ENCODE measurements at places on chromosomes 6 and 20.
A peak's percentile ranks its signal among the peaks of the same experiment; 100 is the strongest.

GRCh38 chr6:130140084-130140483 is 82.7 kb downstream of the SAMD3 start:
- no peak for DNase-seq

GRCh38 chr6:159042003-159042825 is 2.6 kb downstream of the TAGAP start:
- DNase-seq, result peak; percentile 46

GRCh38 chr6:45895569-45895968 is 120.1 kb downstream of the CLIC5 start:
- no peak for DNase-seq

DNA sequence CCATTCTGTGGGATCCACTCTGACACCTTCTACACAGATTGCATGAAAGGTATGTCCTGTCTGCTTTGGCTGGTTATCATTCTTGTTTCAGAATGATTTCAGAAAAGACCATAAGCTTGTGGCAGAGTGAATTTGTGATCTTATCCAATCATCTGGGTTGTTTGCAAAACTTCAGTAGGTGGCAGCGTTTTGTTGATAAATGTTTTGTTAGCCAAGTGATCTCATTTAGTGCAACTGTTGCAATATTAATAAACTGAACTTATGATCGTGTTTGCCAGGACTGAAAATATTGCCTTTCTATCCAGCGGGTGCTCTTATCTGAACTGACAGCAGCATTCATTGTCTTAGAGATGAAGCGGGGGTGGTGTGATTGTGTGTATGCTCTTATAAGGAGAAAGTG is 613.2 kb upstream of the NOX3 start:
- DNase-seq, result no peak

DNA sequence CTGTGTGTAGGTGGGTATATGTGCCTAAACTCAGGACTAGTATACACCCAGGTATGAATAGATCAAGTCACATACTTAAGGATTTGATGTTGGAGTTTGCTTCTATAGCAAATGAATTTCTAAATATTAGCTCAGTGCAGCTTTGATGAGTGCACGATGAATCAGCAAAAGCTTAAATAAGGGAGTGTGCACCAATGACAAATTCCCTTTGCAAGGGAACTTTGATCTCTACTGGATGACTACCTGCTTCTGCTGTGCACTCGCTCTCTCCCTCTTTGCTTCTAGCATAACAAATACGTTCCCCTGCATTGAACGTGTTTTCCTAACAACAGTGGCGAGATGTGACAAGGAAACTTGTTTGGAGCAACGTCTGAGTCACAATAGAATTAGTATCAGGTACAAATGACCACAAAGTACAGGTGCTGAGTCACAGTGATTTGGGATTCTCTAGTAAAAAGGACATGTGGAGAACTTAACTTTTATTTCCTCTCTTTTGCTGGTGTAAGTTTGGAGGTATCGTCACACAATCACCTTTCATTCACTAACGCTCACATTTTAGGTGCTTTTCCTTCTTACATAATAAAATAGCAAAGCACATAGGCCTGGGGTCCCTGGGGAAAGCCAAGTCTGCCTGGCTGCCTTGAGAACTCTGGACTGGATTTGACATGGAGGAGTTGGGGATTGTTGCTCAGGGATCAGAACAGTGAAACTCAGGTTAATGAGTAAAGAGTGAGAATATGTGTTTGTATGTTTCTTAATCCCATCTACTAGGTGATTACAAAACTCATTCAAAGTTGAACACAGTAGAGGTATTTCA is 49.7 kb downstream of the KLHL31 start:
- no peak for DNase-seq

GRCh38 chr6:116328528-116328903 is 42.2 kb upstream of the DSE start:
- no peak for DNase-seq

- DNase-seq, result no peak
Measured at GRCh38 chr6:167056370-167056769, 57.2 kb downstream of the CEP43 start.

DNA sequence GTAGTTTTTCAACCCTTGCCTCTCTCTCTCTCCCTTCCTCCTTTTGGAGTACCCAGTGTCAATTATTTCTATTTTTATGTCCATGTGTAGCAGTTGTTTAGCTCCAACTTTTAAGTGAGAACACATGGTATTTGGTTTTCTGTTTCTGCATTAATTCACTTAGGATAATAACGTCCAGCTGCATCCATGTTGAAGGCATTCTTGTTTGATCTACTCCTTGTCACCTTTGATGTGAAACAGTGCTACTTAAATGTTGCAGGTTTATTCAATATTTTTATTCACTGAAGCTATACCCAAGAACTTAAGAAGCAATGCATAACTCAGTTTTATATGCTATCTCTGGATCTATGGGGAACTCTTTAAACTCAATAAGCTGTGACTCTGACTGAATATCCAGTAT is 465.2 kb upstream of the ADGRB3 start:
- no peak for DNase-seq

DNA sequence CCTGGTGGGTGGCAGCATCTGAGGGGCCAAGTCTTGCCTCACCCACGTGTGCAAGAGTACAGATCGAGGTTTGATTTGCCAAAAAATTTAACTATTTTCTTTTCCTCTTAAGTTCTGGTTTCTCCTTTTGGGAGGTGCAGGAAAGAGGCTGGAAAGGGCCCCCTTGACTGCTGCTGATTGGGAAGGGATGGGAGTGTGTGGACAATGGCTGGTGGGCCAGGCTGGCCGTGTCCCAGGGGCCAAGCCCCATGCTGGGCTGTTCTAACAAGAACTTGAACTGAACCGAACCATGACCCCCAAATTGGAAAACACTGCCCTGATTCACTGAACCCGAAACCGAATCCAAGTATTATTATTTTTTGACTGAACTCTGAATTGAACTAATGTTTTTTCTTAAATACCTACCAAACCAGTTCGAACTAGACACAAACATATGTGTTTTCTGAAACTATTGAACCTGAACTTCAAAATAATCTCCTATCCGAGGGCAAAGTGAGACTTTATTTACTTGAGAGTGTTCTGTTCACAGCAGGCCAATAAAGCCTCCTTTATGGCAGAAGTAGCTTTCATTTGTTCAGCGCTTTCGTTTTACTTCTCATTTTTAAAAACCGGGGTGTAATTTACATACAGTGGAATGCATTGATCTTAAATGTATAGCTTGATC is 91.2 kb downstream of the CDC5L start:
- no peak for DNase-seq
